ENCODE measurements at places on chromosomes 7 and 10.

GRCh38 chr7:2251841-2252771, 10.1 kb downstream of the NUDT1 start:
- no peak for DNase-seq

- DNase-seq: no peak
Measured at GRCh38 chr7:1460821-1461645, 1.8 kb upstream of the MICALL2 start.

- DNase-seq: no peak
Measured at GRCh38 chr7:105985672-105986215, 22.7 kb downstream of the CDHR3 start.

- DNase-seq: no peak
Measured at GRCh38 chr7:98097042-98097645, 9.5 kb upstream of the LMTK2 start.

DNA sequence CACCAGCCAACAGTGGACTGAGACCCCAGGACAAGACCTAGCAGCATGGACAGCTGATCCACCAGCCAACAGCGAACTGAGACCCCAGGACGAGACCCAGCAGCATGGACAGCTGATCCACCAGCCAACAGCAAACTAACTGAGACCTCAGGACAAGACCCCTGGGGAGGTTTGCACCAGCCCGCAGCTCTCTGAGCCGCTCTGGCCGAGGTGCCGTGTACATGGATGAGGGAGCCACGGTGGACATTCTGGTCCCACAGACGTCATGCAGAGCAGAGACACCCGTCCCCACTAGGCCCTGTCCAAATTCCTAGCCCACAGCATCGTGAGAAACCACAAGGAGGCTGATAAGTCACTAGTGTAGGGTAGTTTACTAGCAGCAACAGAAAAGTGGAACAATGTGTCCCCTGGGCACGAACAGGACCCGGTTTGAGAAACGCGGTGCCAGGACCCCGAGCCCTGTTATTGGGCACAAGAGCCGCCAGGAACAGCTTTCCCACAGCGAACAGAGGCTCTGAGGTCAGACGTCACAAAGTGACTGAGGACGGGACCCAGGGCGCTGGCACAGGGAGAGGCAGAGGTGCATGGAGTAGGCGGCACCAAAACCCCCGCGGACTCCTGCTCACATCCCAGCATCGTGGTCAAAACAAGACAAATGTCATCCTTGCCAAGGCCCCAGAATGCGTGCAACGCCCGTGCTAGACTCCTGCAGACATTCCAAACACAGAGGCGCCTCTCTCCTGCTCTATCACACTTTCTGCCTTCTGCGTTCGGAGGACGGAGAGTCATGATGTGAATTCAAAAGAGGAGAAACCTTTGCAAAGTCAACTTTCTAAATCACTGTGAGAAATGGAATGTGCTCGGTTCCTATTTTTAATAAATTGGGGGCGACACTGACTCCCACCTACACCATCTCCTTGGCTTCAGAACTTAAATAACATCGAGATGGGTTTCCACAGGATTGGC, 8.1 kb downstream of the STK32C start:
- DNase-seq: no peak

DNA sequence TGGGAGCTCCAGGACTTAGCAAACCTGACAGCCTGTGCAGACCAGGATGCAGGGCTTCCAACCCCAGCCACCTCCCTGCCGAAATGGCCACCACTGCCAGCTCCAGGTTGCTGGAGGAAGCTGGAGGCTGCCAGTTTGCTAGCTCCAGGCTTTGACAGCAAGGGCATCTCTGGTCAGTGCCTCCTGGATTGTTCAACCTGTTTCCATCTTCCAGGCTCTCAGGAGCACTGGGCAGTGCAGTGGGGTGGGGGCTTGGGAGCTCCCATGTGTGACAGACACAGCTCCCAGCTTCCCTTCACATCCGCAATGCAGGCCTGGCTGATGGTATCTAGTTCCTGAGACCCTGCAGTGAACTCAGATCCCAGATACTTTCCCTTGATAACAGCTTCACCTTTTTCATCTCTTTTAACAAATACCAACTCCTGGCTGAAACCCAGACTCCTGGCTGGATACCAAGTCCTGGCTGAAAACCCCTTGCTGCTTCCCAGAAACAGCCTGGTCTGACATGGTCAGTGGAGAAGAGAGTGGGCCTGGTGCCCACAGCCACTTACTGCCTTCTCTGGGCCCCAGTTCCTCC, 20.8 kb upstream of the RET start:
- no peak for DNase-seq

- DNase-seq: no peak
Measured at GRCh38 chr10:109824206-109824605, 99.1 kb downstream of the XPNPEP1 start.

GRCh38 chr10:63634488-63635065, 113.4 kb downstream of the REEP3 start:
- DNase-seq: no peak

DNA sequence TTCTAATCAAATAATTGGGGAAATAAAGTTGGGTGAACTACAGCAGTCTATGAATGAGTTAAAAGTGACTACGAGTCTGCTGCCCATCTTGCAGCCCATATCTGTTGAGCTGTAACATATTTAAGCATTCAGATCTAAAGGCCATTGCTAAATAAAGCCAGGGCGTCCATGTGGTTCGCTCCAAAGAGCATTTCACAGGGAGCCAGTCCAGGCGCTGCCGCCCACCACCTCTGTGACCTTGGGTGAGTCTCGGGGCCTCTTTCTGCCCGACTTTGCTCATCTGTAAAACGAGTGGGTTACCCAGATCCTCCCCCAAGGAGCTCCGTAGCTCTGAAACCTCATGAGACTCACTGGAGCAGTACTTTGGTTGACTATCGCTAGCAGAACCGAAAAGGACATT, 223.1 kb downstream of the CUX1 start:
- no peak for DNase-seq

- DNase-seq: no peak
Measured at GRCh38 chr7:20244334-20245120, 27.3 kb upstream of the MACC1 start.

DNA sequence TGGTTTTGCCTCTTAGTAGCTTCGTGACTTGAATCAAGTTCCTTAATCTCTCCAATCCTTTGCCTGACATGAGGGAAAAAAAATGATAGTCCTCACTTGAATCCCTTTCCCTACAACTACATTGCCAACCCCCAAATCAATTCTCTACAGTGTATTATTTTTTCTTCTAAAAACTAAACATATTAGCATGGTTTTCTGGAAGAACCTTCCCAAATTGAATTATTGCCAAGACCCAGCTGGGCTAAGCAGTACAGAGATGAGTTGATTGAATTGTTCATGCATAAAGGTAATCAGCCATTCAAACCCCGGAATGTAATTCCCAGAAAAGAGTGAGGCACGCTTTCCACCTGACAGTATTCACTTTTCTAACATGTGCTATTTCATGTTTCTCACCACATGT, 155.6 kb upstream of the AGR3 start:
- DNase-seq: no peak

- no peak for DNase-seq
Measured at GRCh38 chr10:3512263-3512662, 272.7 kb downstream of the KLF6 start.

- DNase-seq: no peak
Measured at GRCh38 chr7:99557940-99558305, 519 bp upstream of the ZNF655 start.

- no peak for DNase-seq
Measured at GRCh38 chr7:155796381-155797261, 15.6 kb downstream of the SHH start.

GRCh38 chr7:28346676-28347363, 65.5 kb upstream of the CREB5 start:
- DNase-seq: no peak

GRCh38 chr10:32155075-32155516, 98.9 kb upstream of the KIF5B start:
- peak; percentile 10 for DNase-seq
